ENCODE measurements at places on chromosomes 1 and 21. TPM values are rescaled to one million over a fixed set of nuclear protein-coding genes. Genes with fewer than 3 reads are reported as not detected.

- DNase-seq: no peak
Observed at GRCh38 chr1:227140376-227140775, 177.9 kb downstream of the CDC42BPA start.

GRCh38 chr1:95927061-95927460, 693.1 kb downstream of the RWDD3 start:
- no peak for DNase-seq

DNA sequence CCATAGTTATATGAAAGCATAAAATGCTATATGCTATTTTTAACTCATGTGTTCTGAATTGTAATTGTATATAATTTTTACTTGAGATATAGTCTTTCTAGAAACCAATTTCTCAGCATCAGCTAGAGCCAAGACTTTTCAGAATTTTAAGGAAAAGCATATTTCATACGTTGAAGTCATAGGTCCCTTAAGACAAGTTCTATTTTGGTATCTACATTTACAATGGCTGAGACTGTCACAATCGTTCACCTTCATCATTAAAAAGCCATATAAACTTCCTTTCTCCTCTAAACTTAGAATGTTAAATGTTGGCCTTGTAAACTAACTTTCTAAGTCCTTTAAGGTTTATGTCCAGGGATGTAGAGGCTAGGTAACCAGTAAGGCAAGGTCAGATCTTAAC, 104.1 kb downstream of the LRRC40 start:
- peak; percentile 16 for DNase-seq

DNA sequence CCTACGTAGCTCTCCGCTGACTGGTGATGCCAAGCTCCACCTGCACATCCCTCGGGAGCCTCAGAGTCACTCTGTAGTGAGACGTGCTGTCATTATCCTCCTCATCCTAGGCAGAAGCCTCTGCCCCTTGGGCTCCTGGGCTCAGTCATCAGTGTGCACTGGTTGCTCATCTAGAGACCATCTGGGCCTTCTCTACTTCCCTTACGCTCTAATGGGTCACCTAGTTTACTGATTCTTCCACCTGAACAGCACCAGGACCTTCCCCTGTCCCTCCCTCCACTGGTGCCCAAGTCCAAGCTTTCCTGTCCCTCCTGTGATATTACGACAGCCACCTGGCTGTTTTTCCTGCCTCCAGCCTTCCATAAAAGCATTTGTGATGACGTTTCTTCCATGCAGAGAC, 136.1 kb upstream of the ERRFI1 start:
- DNase-seq: no peak

DNA sequence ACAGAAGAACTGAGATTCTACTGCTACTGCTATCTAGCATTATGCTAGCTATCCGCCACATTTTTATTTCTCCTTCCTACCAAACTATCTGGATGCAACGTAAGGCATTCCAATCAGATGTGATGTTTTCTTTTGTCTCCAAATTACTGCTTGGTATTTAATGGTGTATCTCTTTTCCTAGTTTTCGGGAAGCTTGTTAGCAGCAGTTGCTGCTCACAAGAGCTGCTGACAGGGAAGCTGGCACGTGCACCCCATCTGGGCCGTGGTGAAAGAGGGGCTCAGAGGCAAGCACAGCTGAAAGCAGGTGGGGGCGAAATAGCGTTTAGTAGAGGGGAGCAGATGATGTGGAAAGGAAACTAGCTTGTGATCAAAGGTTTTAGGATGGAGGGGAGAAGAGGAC, 57.3 kb downstream of the JAK1 start:
- peak; percentile 75 for DNase-seq

GRCh38 chr1:236904892-236905741, 99.1 kb downstream of the MT1HL1 start:
- DNase-seq: no peak

DNA sequence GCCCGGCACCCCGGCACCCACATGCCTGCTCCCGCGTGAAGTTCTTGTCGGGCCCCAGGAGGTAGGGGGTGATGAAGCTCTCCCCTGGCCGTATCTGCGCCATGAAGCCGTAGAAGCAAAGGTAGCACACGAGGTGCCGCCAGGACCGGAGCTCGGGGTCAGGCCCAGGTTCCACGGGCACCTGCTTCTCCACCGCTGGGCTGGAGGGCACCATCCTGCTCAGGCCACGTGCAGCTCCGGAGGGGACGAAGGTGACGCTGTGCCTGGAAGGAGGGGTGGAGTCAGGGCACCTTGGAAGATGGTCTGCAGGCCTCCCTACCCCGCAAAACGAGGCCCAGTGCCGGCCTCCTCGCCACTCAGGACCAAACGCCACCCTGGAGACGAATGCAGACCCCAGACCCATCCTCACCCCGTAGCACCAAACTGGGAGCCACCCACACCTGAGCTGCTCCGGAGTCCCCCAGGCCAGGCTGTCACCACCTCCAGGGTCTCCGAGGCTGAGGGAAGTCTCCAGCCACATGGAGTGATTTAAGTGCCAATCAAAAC, 4.4 kb downstream of the SLC19A1 start:
- no peak for DNase-seq

DNA sequence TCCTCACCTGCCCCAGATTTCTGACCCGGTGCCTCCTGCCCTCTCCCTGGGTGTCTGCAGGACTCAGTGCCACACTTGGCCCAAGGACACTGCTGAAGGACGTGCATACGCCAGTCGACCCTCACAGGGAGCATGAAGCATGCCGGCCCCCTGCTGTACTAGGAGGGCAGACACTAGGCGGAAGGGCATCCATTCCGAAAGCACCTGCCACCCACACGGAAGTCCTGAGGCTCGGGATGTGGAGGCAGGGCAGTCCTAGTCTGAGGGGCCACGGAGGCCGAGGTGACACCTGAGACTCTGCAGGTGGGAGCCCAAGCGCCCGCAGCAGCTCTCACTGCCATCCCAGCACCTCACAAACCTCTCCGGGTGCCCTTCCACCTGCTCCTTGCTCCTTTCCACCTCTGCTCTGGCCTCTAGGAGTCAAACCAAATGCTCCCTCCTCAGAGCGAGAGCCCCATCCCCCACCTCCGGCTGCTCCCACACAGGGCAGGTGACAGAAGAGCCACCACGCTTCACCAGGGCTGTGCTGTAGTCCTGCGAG, 2.4 kb downstream of the NPHP4 start:
- DNase-seq: no peak

The FAM151A gene
- total RNA-seq: not detected
